ENCODE measurements at places on chromosomes 12 and 14. TPM values are rescaled to one million over a fixed set of nuclear protein-coding genes. Genes with fewer than 3 reads are reported as not detected.

MDM2 gene
- polyA plus RNA-seq = 40.9 TPM

GRCh38 chr12:115583591-115583990 is 693.9 kb downstream of the MED13L start:
- no peak for DNase-seq

RFLNA gene
- polyA plus RNA-seq = 6.1 TPM

- DNase-seq = no peak
Measured at GRCh38 chr14:60636879-60637478, 12.3 kb downstream of the SIX1 start.

PGF gene
- 43.2 TPM for polyA plus RNA-seq

SETD3 gene
- polyA plus RNA-seq = 75.6 TPM

TAS2R8 gene
- not detected for polyA plus RNA-seq

DNA sequence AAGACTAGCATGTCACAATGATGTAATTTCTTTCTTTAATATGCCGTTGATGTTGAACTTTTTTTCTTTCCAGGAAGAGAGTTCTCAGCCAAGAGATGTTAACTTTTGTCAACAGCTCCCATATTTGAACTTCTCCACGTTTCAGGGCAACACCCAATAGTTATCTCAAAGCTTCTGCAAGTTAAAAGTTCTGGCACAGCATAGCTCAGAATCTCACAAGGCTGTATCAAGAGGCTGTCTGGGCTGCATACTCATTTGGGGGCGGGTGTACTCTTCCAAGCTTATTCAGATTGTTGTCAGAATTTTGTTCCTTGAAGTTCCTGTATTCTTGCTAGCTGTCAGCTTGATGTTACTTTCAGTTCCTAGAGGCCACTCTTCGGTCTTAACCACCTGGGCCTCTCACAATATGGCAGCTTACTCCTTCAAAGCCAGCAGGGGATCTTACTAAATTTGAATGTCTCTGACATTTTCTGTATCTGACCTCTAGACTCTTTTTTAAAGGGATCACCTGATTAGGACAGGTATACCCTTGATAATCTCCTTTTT is 38.9 kb downstream of the KCNC2 start:
- no peak for DNase-seq

- peak; percentile 43 for DNase-seq
Measured at GRCh38 chr14:90301668-90302090, 30.1 kb downstream of the NRDE2 start.

NKX2-1 gene
- not detected for polyA plus RNA-seq

GRCh38 chr12:46468160-46468559 is 95.6 kb upstream of the SLC38A2 start:
- no peak for DNase-seq
